Left lung (tissue), 14 donors: ENCODE measurements at places on chromosomes 7 and 10.

GRCh38 chr7:28096713-28097112 lies 83.9 kb downstream of the JAZF1 start:
- DNase-seq: peak; percentile 56

DNA sequence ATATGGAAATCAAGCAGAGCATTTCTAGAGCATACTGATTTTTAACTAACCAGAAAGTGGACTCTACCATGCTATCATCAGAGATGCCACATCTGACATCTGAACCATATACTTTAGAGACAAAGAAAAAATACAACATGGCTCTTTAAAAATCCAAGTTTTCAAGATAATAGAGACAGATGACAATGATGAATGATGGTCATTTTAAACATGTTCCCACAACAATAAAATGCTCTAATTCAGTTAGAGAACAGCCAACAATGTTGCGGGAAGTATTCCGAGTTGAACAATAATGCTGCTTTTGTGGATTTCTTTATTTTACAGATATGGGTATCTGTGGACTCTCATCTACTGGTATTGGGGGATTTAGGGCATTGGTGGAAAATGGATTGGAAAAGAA lies 52.8 kb downstream of the PRTFDC1 start:
- DNase-seq: no peak

DNA sequence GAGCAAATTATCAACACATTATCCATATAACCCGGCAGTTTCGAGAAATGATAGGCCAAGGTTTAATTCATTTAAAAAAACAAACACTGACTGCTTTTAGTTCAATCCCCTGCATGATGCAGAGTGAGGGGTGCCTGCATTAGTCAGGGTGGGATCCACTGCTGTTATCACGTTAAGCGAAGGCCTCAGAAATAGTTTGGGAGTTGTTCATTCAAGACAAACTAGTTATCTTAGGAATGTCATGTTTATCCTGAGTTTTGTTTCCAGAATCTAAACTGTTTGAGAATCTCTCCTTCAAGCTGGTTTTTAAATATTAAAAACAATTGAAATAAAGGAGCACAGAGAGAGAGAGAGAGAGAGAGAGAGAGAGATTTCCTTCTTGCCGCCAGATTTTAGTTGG lies 36.6 kb upstream of the PFKP start:
- DNase-seq: no peak

DNA sequence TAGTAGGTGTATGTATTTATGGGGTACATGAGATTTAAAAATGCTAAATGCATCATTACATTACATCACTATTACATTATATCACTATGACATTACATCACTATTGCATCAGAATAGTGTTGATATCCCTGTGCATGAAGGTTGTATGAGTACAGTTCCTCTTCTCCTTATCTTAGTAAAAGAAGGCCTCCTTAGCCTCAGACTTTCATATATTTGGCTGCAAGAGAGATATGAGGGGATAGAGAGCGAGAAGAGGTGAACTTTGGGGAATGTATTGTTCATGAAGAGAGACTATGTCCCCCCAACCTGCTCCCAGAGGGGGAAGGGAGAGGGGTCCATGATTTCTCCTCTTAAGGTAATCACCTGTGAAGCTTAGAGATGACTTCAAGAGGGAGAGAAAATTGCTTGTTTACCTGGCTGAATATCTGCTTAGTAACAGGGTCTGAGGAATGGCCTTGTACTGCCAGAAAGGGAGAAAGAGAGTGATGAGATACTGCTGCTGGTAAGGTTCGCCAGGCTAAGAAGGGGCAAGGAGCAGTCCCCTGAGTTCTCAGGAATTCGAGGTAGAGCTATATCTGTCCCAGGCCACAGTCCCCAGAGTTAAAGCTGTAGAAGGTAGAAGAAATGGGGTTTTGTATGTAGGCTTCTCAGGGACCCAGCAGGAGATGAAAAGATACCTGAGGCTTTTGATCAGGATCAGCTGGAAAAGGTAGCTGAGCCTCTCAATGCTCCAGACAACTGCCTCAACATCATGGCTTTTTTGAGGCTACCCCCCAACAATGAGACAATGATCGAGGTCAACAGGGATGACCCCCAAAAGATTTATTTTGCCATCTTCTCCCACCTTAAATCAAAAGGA lies 168.4 kb upstream of the WNT16 start:
- DNase-seq: no peak

DNA sequence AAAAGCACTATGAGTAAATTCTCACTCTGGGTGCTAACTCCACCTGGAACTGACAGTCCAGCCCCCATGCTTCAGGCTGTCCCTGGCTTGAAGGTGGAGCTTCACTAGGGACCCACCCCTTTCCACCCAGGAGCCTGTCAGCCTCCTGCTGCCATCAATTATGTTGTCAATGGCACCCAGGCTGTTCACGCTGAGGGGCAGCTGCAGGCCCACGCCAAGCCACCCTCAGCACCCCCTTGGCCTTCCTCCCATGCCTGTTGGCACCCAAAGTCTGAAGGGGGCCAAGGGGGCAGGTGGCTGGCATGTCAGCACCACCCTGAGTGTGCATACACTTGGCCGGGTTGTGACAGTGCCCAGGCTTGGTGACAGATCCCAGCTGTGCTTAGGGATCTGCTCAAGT lies 149.3 kb downstream of the NXPH1 start:
- DNase-seq: peak; percentile 21

DNA sequence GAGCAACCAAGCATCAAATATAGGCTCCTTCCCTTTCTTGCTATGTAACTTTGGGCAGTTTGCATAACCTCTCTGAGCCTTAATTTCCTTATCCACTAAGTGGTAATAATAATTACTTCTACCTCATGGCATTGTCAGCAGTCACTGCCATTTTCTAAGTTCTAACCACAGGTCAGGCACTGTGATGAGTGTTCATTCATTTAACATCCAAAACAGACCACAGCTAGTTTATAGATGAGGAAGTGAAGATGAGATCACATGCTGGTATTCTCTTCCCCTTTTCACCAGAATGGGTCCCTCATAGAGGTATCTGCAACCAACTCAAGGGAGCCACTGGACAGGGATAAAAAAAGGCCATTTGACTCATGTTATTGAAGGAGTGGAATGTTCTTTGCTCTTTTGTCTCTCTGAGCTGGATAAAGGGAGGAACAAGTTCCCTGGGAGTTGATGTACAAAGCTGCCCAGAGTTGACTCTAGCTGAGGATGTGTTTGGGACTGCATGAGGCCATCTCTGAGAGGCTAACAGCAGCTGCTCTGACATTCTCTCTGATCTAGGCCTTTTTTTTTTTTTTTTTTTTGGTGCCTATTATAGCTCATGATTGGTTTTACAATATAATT lies 65.0 kb downstream of the DNAJC12 start:
- no peak for DNase-seq

DNA sequence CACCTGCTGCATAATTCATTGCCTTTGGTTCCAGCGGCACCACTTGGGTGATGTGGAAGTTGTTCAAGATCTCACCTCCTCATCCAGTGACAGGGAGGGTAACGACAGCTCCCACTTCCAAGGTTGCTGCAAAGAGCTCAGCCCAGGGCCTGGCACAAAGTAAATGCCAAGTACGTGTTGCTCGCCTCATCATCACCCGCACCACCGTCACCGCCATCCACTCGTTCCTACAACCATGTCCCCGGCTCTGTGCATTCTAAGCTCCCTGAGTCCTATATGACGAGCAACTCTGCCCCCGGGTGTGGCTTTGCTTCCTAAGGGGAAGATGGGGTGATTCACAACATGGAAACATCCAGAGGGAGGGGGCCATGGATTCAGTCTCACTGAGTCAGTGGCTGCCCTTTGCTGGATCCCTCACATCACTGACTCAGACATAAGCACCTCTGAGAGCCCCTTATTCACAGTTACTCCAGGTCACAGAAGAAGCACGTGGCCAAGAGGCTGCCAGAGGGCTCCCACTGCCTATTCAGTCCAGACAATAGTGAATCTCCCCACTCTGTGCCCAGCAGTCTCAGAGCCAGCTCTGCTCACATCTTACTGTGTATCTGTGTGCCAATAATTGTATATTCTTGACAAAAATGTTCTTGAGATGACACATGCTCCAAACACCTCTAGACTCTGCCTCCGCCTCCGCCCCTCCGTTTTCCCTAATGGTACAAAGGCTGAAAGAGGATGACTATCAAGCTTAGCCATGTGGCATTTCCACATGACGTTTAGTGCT lies 159.1 kb downstream of the GFRA1 start:
- DNase-seq: no peak

DNA sequence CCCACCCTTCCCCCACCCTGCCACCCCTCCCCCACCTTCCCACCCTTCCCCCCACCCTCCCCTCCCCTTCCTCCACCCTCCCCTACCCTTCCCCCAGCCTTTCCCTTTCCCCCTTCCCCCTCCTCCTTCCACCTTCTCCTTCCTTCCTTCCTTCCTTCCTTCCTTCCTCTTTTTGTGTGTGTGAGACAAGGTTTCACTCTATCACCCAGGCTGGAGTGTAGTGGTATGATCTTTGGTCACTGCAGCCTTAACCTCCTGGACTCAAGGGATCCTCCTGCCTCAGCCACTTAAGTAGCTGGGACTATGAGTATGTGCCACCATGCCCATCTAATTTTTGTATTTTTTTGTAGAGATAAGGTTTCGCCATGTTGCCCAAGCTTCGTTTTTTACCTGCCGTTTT lies 35.2 kb downstream of the CYP17A1 start:
- no peak for DNase-seq

DNA sequence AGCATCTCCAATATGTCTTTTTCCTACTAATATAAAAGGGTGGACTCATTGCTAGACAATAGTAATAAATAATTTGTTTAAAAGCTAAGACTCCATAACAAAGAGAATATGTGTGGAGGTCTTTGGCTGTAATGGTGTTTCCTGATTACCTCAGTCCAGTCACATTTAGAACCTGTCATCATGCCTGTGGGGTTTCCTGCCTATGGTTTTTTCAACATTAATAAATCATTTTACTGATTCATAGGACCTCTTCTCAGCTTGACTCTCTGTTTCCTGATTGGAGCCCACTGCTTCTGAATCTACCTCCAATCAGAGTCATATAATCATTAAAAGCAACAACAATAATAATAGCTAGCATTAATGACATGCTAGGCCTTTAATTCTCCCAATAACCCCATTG lies 52.4 kb upstream of the GNAI1 start:
- DNase-seq: no peak

DNA sequence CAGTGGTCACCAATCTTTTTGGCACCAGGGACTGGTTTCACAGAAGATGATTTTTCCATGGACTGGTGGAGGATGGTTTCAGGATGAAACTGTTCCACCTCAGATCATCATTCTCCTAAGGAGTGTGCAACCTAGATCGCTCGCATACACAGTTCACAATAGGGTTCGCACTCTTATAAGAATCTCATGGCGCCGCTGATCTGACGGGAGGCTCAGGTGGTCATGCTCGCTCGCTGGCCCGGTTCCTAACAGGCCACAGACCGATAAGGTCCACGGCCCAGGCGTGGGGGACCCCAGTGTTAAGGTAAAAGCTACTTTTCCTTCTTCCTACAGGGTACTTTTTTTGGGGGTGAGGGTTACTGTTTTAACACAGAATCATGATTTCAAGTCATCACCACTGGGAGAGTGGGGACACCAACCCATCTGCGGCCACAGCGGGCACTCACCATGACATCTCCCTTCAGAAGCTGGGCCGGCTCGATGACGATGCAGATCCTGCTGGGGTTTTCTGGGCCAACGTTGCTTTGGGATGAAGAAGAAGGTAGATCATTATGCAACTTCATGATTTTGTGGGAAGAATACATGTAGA lies 170.5 kb downstream of the TNS3 start:
- no peak for DNase-seq

DNA sequence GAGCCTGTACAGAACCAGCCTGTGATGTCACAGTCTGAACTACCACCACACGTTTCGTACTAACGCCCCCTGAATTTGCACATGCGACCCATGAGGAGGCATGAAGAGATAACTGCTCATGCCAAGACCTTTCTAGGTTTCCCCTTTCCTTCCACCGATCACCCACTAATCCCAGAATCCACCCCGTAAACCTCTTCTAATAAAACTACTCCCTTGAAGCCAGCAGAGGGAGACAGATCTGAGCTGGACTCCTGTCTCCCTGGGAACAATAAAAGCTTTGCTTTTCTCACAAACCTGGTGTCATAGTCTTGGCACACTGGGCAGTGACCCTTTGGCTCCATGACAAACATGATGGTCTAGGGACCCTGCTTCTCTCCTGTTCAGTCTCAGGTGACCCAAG lies 144.5 kb downstream of the FRMD4A start:
- no peak for DNase-seq

GRCh38 chr10:43970018-43970698 lies 321.5 kb upstream of the ZNF32 start:
- no peak for DNase-seq
